Activated effector memory CD4-positive, alpha-beta T cell treated with Interleukin-2 at 50 U/mL for 16 hours (primary cell): ENCODE measurements at places on chromosomes 6 and 20.

DNA sequence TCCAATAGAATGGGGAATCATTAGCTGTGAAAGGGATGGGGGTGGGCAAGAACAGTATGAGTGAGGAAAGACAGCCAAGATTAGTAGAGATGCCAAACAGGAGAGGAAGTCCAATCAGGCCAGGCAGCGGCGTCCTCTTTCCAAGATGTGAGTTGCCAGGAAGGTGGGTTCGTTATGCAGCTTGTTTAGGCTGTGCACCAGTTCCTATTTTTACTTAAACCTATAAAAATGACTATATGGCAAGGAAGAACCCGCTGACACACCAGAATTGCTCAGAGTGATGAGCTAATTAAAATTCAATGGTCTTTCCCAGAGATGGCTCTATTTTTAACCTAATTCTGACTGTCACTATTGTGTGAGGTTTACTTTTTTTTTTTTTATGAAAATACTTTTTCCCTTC, 88.2 kb downstream of the SLC22A23 start:
- no peak for DNase-seq

DNA sequence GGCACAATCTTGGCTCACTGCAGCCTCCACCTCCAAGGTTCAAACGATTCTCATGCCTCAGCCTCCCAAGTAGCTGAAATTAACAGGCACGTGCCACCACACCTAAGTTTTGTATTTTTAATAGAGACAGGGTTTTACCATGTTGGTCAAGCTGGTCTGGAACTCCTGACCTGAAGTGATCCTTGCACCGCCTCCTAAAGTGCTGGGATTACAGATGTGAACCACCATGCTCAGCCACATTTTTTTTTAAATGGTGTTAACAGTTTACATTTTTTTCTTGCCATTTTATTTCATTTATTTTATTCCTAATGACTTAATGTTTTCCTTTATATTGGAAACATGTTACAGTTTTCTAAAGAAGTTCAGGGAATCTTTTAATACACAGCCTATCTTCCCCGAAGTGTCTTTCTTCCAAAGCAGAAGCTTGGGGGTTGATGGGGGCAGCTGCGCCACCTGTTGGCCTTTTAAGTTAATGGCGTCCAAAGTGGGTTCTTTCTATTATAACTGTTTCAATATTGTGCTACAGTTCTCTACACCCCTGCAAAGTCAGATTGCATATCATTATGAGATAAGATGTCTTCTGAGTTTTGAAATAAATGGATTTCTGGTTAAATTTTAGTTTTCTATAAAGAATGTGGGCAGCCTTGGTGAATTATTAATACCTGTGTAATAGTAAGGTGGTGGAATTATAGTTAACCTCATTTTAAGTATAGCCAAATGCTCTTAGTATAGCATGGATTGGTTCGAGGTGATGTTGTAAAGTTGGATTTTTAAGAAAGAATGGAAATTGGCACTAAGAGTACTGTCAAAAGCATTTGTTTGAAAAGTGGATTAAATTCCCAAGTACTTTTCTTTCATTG, 42.0 kb upstream of the PLCG1 start:
- DNase-seq = peak; percentile 37

DNA sequence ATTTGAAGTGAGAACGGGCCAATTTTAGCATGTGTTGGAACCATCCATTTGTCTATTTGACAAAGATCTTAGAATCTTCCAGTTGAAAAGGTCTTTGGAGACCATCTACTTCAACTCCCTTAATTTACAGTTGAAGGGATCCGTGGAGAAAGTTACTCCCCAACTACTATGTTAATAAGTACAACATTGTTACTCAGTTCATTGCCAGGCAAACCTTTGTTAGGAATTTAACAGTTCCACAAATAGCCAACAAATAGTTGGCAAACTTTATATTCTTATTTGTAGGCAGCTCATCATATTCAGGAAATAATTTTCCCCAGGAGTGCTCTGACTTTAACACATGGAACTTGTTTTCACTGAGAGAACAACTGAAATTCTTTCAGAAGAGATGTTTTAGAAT, 81.0 kb upstream of the FLRT3 start:
- DNase-seq = no peak

DNA sequence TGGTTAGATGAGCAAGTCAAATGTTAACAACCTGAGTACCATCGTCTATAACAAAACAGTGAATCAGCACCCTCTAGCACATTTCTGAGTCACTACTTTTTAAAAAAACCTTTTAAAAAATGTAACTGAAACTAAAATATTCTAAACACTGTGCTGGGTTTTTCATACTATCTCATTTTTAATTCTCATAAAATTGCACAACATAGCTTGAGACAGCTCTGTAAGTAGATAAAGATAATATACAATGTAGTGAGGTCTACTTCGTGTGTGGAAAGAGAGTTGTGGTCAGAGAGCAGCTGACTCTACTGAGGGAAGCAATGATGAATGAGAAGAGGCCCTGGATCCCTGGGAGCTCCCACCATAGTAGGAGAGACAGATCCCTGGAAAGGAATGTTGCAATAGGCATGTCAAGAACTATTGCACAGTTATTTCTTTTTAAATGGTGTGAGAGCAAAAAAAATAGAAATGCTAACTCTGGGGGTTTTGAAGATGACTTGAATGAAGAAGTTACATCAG, 13.6 kb upstream of the CALHM6 start:
- DNase-seq = no peak

- no peak for DNase-seq
These were observed 223.8 kb downstream of the ZNF217 start for GRCh38 chr20:53369871-53370270.

- DNase-seq = no peak
These were observed 42.4 kb upstream of the PLCB1 start for GRCh38 chr20:8089668-8090067.

DNA sequence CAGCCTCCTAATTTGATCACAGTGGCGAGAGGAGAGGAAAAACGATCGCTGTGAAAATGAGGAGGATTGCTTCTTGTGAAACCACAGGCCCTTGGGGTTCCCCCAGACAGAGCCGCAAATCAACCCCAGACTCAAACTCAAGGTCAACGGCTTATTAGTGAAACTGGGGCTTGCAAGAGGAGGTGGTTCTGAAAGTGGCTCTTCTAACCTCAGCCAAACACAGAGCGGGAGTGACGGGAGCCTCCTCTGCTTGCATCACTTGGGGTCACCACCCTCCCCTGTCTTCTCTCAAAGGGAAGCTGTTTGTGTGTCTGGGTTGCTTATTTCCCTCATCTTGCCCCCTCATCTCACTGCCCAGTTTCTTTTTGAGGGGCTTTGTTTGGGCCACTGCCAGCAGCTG, 28.7 kb downstream of the SAYSD1 start:
- DNase-seq = no peak

- DNase-seq = no peak
These were observed 4.7 kb downstream of the CDS2 start for GRCh38 chr20:5131502-5131901.

DNA sequence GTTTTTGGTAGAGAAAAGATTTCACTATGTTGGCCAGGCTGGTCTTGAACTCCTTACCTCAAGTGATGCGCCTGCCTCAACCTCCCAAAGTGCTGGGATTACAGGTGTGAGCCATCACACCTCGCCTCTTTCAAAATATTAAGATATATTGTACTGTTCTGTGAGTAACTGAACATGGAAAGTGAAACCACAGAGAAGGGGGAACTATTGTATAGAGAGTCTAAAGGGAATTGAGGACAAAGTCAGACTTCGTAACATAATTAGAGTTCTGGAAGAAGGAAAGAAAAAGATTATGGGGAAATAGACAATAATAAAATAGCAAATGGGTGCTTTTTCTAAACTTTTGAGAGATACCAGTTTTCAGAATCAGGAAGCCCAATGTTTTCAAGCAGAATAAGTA, 17.4 kb upstream of the AKAP7 start:
- no peak for DNase-seq

DNA sequence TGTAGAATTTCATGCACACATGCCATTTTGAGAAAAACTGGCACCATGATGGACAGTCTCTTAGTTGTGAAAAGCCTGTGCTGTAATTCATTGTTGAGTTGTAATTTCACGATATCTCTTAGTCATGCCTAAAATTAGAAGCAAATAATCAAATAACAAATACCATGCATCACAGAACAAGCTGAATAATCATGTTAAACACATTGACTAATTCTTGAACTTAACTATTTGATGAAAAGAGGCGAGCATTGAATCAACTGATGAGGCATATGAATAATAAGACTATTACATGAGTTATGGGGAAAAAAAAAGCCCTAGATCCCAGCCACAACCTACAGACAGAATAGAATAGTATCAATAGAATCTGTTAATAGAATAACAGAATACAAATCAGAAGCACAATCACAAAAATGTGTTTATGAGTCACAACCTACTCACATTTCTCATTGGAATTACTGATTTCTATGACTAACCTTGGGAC, 14.2 kb upstream of the RNF217 start:
- no peak for DNase-seq

GRCh38 chr20:24842274-24842917, 106.7 kb upstream of the CST7 start:
- DNase-seq = no peak
